Activated CD4-positive, alpha-beta T cell treated with anti-CD3 and anti-CD28 coated beads, Interleukin-2, amount 50 U/mL, for 16 hours (primary cell): ENCODE measurements at places on chromosomes 13 and 19.

GRCh38 chr19:38618590-38619360, at the start of gene EIF3K:
TSS of gene EIF3K (plus strand) at chr19:38619188. CDS start at chr19:38619269, 81 bp downstream.
- DNase-seq, result peak; percentile 99

GRCh38 chr19:11496391-11497163, 9.1 kb downstream of the ZNF653 start:
- DNase-seq, result peak; percentile 73

DNA sequence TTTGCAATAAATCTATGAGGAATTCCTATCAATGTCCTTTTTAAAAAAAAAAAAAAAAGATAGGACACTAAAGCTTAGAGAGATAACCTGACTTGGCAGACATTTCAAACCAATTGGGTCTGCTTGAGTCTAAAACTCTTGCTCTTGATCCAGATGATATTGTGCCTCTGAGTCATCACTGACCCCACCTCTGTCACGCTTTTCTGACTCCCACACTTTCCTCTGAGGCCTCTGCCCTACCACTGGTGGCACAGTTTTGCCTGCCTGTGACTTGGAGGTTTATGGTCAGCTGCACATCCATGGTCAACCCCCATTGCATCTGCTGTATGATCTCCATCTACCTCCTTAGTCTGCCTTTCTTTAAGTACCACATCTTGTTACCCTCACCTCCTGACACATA, 328.7 kb downstream of the SPRY2 start:
- no peak for DNase-seq

GRCh38 chr19:9818175-9818733, 625 bp downstream of the FBXL12 start:
- DNase-seq, result no peak

GRCh38 chr13:70893832-70894231, 785.6 kb upstream of the KLHL1 start:
- no peak for DNase-seq

GRCh38 chr19:8515317-8515716, 1.4 kb upstream of the ZNF414 start:
- DNase-seq, result peak; percentile 48

GRCh38 chr13:85666356-85666755, 132.9 kb downstream of the SLITRK6 start:
- no peak for DNase-seq

DNA sequence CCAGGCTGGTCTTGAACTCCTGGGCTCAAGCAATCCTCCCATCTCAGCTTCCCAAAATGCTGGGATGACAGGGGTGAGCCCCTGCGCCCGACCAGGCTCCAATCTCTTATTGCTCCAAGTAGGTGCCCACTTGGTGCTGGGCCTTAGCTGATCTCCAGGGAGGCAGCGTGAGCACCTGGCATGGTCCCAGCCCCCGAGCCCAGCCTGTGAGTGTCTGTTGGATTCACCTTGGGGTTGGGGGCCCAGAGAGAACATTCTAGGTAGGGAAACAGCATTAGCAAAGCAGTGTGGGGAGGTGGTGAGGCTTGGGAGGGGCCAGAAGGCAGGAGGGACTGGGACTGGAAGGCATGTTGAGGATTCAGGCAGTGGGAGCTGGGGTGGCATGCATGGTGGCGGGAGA, 45.5 kb downstream of the DNM2 start:
- no peak for DNase-seq

- peak; percentile 80 for DNase-seq
Measured at GRCh38 chr13:31930901-31931522, 100.6 kb upstream of the FRY start.

DNA sequence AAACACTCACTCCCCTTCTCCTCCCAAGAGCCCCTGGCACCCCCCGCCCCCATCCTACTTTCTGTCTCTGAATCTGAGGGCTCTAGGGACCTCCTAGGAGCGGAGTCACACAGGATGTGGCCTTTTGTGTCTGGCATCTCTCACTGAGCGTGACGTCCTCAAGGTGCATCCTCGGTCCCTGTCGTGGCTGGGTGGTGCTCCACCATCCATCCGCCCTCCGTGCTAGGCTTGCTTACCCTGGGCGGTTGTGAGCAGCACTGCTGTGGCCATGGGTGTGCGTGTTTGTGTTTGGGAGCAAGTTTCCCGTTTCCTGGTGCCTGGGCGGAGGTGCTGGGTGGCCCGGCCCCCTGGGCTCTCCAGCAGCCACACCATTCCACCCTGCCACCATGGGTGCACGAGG, 12.2 kb downstream of the PLEKHJ1 start:
- no peak for DNase-seq

GRCh38 chr13:78631077-78631476, 27.7 kb upstream of the POU4F1 start:
- DNase-seq, result no peak

- DNase-seq, result peak; percentile 45
Measured at GRCh38 chr13:32164622-32165268, 133.2 kb downstream of the FRY start.

DNA sequence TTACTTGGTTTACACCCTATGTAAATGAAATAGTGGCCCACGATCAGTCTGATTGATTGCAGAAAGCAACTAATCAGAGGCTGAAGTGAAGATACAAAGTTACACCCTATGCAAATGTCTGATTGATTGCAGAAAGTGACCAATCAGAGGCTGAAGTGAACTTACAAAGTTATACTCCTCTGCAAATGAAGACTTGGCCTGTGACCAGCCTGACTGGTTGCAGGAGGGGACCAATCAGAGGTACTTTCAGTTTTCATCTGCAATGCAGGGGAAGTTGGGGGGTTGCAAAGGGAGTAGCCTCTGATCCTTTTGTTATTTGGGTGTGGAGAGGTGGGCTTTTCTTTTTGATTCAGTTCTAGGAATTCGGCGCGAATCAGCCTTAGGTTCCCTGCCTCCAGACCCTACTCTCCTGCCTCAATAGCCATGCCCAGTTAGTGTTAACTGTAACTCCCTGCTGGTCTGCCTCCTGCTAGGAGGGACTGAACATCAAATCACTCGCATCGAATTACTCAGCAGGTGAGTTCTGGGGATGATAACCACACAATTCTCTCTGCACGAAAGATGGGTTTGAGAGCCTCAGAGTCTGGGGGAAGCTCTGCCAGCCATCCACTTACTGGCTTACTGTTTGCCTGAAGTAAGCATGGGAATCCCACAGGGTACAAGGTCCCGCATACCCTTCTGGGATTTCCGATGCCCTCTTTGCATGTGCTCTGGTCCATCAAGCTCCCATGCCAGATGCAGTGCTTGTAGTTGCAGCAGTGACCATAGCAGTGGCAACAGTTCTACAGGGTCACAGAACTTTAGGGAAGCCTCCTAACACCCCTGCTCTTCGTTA, 7.5 kb downstream of the ARL11 start:
- DNase-seq, result peak; percentile 30

- DNase-seq, result no peak
Measured at GRCh38 chr19:28130066-28130511, 1082.9 kb downstream of the UQCRFS1 start.

GRCh38 chr13:38398711-38399493, 49.3 kb downstream of the UFM1 start:
- no peak for DNase-seq

DNA sequence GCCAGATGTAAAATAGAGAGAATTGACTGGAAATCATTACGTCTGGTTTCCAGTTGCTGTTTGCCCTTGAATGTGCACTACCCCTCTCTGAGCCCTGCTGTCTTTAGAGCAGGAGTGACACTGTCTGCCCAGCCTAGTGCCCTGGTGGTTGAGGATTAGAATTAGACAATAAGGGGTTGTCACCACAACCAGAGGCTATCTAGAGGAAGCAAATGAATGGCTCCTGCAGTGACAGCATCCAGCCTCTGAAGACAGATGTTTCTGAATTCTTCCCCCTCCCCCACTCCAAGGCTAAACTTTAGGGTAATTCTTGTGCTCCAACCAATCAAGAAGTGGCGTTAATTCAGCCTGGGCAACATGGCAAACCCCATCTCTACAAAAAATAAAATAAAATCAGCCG, 2.0 kb downstream of the RAB8A start:
- DNase-seq, result peak; percentile 40

DNA sequence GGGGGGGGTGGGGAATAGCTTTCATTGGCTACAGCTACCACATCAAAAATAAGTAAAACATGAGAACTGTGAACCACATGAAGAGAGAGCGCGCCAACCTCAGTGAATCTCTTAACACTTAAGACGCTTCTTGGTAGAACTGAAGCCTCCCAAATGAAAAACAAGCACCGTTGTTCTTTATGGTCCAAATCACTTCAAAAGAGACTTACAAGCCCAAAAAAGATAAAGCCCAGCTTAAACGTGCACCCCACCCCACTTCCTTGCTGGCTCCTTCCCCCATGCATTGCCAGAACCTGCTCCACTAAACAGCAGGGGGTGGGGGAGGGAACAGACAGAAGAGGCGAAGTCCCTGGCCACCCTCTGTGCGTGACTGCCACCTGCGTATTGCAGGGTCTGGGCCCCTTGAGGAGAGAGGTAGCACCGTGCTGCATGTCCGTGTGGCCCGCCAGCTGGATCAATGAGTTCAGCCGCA, 479.1 kb downstream of the FOXO1 start:
- DNase-seq, result peak; percentile 35

DNA sequence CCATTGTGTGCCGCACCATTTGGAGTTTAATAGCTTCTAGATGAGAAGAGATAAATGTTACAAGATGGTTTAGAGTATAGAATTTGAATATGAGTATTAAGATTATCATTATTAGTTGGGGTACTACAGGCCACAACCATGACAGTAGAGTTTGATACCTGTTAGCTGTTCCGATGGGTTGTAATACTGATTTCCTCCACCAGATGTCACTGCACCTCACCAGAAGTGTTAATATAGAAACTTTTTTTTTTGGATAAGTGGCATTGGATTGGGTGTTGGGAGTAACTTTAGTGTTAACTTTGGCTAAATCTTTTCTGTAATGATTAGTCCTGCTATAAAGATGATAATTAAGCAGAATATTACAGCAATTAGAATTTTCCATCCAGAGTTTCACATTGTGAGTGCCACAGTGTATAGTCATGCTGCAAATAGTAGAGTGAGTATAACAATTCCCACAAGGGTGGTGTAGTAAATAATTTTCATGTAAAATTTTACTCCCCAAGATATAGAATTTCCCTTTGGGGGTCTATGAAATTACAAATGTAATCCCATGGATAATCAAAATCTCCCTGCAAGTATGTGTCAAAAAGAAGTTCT, 56.3 kb downstream of the PSG3 start:
- DNase-seq, result peak; percentile 21

DNA sequence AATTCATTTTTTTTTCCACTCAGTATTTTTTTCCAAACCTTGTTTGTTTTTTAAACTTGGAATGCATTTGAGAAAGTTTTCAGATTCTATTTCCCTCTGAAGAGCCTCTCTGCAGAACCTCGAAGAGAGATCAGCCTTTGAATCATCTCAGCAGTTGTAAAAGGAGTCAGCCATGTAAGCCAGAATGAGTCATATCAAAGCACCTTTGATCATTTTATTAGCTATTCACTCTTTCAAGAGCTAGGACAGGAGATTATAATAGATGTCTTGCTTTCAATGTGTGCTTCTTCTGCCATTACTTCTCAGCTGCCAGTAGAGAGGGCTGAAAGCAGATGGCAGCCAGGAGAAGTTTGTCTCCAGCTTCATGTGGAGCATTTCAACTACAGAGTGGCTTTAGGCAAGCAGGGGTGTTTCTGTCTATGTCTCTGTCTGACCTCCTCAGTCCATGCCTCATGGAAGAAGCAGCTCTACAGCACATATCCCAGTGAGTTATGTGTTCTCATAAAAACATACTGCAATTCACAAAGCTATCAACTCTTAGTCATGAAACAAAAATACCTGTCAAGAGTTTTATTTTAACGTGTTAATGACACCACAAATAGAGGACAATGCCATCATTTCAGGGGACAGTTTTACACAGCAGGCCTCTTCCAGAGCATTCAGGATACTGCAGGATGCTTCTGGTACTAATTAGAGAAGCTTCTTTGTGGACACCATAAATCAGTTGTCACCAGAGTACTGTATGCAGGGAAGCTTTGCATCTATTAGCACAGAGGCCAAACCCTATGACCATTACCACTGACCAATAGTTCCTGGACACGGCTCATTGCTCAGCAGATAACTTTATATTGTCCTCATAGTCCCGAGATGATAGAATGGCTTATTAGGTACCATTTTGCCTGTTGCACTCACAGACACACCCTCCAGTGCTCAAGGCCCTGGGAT, 94.3 kb downstream of the NHLRC3 start:
- DNase-seq, result peak; percentile 16

DNA sequence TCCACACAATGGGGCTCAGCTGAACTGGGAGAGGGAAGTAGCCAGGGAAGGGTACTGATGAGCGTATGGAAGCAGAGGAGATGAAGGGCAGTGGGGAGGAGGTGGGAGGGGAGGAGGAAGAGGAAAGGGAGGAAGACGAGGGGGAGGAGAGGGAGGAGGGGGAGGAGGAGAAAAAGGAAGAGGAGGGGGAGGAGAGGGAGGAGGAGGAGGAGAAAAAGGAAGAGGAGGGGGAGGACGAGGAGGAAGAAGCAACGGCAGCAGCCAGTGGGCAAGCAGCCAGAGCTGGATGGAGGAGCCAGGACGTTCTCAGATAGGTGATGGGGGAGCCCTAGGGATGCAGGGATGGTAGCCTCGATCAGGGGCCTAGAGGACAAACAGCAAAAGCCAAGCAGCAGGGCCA, 5.6 kb downstream of the CERS4 start:
- DNase-seq, result no peak

- DNase-seq, result no peak
Measured at GRCh38 chr19:11171144-11171543, 15.6 kb upstream of the SPC24 start.

DNA sequence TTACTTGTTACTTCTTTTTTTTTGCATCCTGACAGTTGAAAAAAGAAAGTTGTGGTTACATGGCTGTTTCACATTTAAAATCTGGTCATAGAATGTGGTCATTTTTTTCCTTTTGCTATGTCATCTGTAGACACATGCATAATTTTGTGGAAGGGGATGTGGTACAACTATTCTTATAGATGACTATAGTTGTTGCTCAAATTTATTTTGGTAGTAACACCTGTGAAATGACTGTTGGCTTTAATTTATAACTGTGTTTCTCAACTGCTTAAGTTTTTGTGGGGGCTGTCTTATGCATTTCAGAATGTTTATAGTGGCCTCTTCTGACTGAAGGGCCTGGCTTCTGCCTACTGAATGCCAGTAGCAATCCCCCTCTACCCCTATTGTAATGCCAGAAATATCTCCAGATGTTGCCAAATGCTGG, 130.5 kb downstream of the PAN3 start:
- peak; percentile 87 for DNase-seq

- DNase-seq, result no peak
Measured at GRCh38 chr19:35212241-35212640, 16.3 kb downstream of the FAM187B start.

DNA sequence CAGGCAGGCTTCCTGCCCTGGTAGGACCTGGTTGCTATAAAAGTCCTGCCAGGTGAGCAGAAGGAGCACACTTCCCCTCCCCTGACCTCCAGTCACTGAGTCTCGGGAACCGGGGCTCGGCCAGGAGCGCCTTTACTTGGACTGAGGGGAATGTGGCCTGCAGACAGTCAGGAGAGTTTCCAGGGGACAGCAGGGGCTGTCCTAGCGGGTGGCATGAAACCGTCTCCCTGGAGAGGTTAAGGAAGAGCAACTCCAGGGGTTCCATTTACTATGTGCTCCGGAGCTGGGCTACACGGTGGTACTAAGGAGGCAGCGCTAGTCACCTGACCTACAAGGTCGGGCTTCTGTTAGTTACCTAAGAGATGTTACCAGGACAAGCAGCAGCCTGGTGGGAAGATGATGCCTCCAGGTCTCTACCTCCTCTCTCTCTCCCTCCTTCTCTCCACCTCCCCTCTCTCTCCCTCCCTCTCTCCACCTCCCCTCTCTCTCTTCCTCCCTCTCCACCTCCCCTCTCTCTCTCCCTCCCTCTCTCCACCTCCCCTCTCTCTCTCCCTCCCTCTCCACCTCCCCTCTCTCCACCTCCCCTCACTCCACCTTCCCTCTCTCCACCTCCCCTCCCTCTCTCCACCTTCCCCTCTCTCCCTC, 4.1 kb upstream of the CNOT3 start:
- DNase-seq, result no peak
